ENCODE measurements at places on chromosomes 1 and 21. TPM values are rescaled to one million over a fixed set of nuclear protein-coding genes. Genes with fewer than 3 reads are reported as not detected.
A peak's percentile ranks its signal among the peaks of the same experiment; 100 is the strongest.

DNA sequence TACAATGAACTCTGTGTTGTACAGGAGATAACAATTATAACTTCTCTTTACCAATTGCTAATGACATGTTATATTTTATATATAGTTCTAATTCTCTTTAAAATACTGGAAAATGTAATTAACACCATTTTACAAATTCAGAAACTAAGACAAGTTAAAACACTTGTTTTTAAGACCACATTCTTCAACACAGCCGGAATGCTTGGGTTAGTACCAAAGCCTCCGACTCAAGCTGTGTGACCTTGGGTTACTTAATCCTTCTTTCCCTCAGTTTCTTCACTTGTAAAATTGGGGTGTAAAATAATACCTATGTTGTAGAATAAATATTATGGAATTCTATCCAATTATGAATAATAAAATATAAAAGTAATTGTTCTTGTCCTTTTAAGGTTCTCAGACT lies 378.7 kb downstream of the USH2A start:
- no peak for DNase-seq

DNA sequence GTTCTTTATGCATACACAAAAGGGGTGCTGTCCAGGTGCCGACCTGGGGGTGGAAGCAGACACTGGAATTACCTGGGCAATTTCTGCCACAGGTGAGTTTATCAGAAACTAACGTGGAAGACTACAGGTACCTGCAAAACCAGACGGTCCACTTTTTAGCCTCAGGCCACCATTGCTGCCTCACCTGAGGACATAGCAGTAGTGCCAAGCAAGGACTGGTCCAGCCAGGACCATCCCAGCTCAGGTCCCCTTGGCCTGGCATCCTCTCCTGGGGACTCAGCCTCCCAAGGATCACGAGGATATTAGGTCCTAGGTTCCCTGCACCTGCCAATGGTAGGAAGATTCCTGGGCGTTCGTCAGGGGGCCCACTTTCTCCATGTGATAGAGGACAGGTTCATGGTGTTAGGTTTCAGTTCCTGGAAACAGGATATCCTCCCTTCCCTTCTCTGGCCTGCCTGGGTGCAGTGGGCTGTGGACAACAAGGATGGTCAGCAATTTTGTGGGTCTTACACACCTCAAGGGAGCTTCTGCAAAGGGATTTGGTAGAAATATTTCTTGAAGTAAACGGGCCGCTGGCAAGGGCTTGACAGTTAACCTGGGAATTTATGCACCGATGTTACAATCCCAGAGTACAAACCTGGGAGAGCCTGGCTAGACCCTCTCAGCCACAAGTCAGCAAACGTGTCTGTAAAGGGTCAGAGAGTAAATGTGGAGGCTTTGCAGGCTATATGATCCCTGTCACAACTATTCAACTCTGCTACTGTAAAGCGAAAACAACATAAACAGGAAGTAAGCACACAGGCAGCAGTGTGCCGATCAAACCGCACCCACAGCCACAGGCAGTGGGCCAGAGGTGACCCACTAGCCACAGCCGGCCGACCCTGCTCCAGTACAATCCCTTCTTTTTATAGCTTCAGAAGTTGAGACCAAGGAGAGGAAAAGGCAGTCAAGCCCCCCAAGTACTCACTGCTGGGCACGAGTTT lies 71.4 kb upstream of the RAB4A start:
- peak; percentile 65 for DNase-seq

DNA sequence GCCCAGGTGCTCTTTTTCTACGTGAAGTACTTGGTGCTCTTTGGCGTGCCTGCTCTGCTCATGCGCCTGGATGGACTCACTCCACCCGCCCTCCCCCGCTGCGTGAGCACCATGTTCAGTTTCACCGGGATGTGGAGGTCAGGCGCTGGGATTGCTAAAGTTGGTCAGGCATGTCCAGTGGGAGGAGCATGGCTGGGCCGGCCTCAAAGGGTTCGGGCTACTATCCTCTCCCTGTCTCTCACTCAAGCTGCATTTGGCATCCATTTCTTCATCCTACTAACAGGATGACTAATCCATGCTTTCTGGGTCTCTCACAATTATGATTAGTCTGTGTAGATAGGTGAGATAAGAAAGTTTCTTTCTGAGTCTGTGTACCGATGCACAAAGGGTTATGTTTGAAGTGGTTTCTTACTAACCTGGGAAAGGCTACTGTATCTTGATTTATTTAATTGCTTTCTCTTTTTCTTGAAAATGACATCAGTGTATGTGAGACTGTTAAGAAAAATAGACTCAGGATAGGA lies 135.9 kb downstream of the HHAT start:
- DNase-seq: no peak

- DNase-seq: no peak
These were observed 22.2 kb upstream of the MYOC start for GRCh38 chr1:171674431-171675405.

GRCh38 chr1:221440658-221441057 lies 301.2 kb downstream of the DUSP10 start:
- no peak for DNase-seq

Gene OR2AK2
- total RNA-seq: not detected
